ENCODE measurements at places on chromosomes 12 and 14. TPM values are rescaled to one million over a fixed set of nuclear protein-coding genes. Genes with fewer than 3 reads are reported as not detected.

The NTF3 gene
- total RNA-seq = not detected

DNA sequence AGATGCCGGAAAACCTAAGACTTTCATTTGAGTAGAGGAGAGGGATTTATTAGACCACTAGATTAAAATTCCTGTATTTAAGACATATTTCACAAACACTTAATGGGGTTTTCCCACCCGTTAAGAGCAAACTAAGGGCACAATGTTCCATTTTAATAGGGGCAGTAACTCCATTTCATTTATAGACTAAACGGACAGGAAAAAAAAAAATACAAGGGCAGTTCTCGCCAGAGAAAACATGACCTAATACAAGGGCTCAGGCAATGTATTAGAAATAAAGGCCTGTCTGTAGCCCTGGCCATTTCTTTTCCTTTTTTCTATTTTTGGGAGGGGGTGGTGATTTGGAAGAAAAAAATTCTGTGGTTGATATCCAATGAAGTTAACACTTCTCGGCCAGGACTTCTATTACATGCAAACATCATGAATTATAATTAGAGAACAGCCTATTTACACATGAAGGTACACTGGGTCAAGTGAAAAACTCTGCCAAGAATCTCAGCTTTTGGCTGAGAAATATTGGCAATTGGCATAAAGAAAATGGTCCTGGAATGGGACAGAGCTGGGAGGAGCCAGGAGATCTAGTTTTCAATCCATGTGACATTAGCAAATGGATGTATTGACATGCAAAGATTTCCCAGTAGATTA is 641.1 kb upstream of the TBX3 start:
- DNase-seq = no peak

DNA sequence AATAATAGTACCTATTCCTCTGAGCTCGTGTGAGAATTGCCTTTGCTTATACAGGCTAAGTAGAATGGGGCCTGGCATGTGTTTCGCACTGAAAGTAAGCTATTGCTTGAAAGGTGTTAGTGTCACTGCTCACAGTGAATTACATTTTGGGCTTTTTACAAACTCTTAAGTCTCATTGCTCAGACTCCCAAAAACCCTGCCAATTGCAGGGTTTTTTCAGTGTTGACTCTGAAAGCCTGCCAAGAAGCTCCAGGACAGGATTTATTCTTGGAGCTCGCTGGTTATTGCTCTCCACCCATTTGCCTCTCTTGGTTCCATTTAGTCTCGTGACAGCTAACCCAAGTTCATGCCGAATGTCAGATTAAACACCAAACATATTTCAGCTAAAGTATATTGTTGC is 39.8 kb downstream of the NOPCHAP1 start:
- DNase-seq = no peak

DNA sequence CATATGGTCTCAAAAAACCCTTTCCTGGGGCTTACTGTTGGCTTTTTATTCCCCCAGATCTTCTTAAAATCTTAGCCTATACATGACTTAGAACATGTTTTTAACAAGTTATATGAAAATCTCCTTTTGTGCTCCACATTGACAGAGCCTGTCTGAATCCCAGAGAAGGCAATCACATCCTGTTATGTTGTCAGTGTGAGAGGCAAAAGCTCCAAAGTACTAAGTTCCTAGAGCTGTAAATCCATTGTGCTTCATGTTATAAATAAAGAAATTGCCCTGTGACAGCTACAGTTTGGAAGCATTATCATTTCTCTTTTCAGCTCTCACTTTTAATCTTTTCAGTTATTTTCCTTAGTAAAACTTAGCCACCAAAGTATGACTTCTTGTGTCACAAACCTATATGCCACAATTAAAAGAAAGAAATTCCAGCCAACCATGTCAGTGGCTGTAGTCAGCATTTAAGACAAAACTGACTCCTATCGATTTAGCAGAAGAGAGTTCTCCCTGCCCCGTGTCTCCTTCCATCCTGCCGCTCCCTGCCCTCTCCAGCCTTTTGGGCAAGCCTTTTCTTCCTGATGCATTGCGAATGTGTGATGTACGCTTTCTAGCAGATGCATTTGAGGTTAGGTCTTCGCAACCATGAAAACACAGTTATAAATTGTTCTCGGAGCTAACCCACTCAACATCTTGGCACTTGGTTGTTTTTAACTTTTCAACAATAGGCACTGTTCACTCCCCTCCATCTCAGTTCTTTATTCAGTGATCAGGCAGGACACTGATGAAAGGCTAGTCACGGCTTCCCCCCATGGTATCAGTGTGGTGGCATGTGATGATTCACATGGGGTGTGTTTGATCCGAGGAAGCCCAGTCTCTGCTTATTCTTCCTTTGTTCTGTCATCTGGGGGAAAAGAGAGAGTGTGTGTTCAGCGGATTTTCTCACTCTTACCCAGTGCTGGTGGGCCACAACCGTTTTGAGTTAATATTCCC is 143.5 kb downstream of the SSPN start:
- no peak for DNase-seq

DNA sequence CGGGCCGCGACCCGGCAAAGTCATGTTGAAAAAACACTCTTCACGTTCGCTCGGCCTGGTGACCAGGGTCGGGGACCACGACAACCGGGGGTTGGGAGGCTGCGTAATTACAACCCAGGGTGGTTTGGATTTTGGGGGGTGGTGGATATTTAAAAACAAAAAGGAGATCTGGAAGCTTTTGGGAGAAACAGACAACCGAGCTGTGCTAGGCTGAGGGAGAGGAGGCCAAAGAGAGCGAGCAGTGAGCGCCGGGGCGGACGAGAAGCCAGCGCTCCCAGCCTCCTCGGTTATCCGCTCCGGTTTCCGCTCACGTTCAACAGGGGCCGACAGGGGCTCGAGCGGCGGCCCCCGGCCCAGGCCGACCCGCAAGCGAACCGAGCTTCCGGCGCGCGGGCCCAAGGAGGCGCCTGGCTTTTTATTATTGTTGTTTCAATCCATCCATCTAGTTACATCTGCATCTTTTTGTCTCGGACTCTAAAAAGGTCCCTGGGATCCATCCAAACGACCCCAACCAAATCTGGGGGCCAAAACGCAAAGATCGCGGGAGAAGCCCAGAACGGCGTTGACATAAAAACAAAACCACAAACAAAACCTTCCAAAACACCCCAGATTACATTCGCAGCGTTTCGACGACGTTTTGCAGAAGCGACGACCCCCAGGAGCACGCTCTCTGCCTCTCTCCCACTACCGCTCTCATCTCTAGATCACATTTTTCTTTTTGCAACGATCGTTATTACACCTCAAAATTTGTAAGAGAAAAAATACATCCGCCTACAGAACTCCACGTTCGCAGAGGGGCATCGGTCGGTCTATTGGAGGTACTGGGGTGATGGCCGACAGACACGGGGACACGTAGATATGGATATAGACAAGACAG is 771 bp downstream of the OTX2 start:
- no peak for DNase-seq

The PAX9 gene
- total RNA-seq = not detected

GRCh38 chr14:70186900-70187451 is 1.8 kb downstream of the SLC8A3 start:
- DNase-seq = no peak

DNA sequence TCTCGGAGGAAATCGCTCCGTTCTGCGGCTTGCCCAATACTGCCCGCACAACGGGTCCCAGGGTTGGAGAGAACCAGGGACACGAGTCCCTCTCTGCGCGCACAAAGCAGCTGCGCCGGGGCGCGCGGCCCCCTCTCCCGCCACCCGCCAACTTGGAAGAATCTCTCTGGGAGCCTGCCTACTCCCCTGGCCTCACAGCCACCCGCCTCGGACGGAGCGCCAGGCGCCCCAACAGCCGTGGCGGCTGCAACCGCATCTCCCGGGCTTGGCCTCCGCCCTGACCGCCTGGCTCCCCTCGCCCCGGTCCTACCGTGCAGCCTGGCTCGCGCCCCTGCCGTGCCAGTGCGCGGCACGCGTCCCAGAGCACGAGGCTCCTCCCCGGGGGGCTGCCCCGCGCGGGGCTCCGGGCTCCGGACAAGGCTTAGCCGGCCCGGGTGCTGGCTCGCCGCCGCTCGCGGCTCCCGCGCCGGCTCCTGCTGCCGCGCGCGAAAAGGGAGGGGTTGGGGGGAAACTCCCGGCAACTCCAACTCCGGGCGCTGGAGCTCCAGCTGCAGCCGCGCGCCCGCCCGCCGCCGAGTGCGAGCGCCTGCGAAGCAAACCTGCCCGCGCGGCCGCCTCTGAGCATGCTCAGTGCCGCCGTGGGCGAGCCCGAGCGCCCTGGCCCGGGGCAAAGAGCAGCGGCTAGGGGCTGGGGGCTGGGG is at the start of gene STXBP6:
TSS of gene STXBP6 (minus strand) at position 580 of the 701 bp plus-strand sequence. CDS start 75,329 bp downstream, outside the sequence.
- no peak for DNase-seq

DNA sequence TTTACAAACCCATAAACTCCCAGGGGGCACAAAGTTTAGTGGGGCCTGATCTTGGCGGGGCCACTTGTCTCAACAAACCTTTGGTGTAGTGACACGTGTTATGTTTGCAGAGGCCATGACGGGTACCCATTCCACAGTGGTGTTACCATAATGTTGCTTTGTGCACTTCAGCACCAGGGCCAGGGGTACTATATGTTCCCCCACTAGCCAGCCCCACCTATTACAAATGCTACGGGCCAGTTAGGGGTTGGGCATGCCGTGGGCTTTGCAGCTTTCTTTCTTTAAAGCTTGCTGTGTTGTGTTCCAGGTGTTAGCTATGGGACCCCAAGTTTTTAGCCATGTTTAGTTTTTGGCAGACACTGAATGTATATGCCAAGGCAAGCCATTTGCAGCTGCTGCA is 30.8 kb upstream of the G2E3 start:
- no peak for DNase-seq
